ENCODE measurements at places on chromosomes 1 and 21. TPM values are rescaled to one million over a fixed set of nuclear protein-coding genes. Genes with fewer than 3 reads are reported as not detected.

GRCh38 chr1:25743164-25744139 is 56.5 kb upstream of the SELENON start:
- peaks cover 8% of the 10 kb centered on the region for H3K4me1 ChIP-seq
- H3K27ac ChIP-seq: no peak overlapping the region
- H3K4me3 ChIP-seq: no peak overlapping the region
- DNase-seq: peak; percentile 88
- H3K36me3 ChIP-seq: no peaks in the 10 kb centered on the region

GRCh38 chr21:46297338-46298271 is 11.5 kb downstream of the YBEY start:
- H3K4me3 ChIP-seq: peak overlapping the region; percentile 41
- H3K4me1 ChIP-seq: peaks cover 21% of the 10 kb centered on the region
- peak; percentile 60 for DNase-seq
- no peak overlapping the region for H3K27ac ChIP-seq
- H3K36me3 ChIP-seq: no peaks in the 10 kb centered on the region

GRCh38 chr1:166062421-166063070 is 104.3 kb downstream of the FAM78B start:
- no peaks in the 10 kb centered on the region for H3K27me3 ChIP-seq
- H3K27ac ChIP-seq: no peak overlapping the region
- H3K4me1 ChIP-seq: no peaks in the 10 kb centered on the region
- no peak overlapping the region for H3K4me3 ChIP-seq

AMY1C gene
- not detected for polyA plus RNA-seq

DNA sequence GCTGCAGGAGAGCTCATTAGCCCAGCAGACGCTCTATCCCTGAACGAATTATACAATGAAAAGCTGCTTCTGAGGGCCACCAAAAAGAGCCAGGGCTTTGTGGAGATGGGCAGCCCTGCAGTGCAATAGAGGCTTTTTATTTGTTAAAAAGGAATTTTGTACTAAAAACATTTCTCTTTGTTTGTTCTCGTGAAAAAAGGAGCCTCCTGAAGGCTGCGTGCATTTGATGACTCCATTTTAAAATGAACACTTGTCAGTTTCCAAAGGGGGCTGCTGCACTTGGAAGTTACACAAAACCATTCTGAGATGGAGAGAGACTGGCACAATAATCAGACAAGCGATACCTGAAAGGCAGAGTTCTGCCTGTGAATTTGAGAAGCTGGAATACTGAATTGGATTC is 202.8 kb downstream of the NTNG1 start:
- H3K4me3 ChIP-seq: no peak overlapping the region
- no peaks in the 10 kb centered on the region for H3K4me1 ChIP-seq
- DNase-seq: no peak
- H3K27me3 ChIP-seq: no peaks in the 10 kb centered on the region

DNA sequence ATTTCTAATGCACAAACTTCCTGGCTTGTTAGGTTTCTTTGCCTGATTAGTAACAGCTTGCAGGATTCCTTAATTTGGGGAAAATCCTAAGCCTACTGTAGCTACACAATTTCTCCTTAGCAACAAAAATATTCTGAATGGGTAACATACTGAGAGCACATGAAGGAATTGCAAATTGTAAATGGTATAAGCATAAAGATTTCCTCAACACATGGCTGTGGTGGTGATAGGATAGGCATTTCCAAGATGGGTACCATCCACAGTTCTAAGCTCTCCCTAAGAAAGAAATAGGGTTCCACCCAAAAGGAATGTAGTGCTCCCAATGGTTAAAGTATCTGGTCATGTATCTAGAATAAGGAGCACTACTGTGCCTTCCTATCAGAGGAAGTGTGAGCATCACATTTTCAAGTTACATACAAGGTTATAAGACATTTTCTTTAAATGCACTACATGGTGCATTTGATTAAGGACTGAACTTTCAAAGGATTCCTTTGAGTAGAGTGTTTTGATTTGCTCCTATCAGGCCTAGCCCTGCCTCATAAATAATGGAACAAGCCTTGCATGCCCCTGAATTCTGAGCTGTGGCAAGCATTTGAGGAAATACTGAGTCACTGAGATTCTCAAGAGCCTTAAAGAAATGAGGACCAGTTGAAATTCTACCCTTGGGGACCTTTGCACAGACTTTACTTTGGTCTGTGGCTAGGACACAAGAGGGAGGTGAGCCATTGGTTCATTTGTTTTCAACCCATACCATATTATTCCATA is 286.4 kb downstream of the PTBP2 start:
- H3K4me3 ChIP-seq: no peak overlapping the region
- no peaks in the 10 kb centered on the region for H3K27me3 ChIP-seq
- H3K4me1 ChIP-seq: peaks cover 11% of the 10 kb centered on the region
- peak; percentile 15 for DNase-seq
- H3K36me3 ChIP-seq: no peaks in the 10 kb centered on the region

- H3K27me3 ChIP-seq: no peaks in the 10 kb centered on the region
- peak; percentile 70 for DNase-seq
- H3K4me1 ChIP-seq: peaks cover 64% of the 10 kb centered on the region
- H3K4me3 ChIP-seq: no peak overlapping the region
- peak overlapping the region; percentile 51 for H3K27ac ChIP-seq
- no peaks in the 10 kb centered on the region for H3K36me3 ChIP-seq
These were observed 188.0 kb downstream of the RERE start for GRCh38 chr1:8629241-8630091.

PCP4 gene
- not detected for polyA plus RNA-seq

- DNase-seq: no peak
- H3K27ac ChIP-seq: no peak overlapping the region
- H3K4me3 ChIP-seq: no peak overlapping the region
- no peaks in the 10 kb centered on the region for H3K36me3 ChIP-seq
These were observed 246.0 kb downstream of the RYR2 start for GRCh38 chr1:237287876-237288521.

- no peaks in the 10 kb centered on the region for H3K4me1 ChIP-seq
- H3K4me3 ChIP-seq: no peak overlapping the region
- H3K27ac ChIP-seq: no peak overlapping the region
- peak; percentile 6 for DNase-seq
These were observed 12.2 kb upstream of the ACADM start for GRCh38 chr1:75712306-75712705.

GRCh38 chr1:116804736-116805135 is 50.5 kb downstream of the CD2 start:
- peaks cover 15% of the 10 kb centered on the region for H3K27me3 ChIP-seq
- H3K27ac ChIP-seq: no peak overlapping the region
- no peaks in the 10 kb centered on the region for H3K4me1 ChIP-seq
- no peak for DNase-seq
- H3K36me3 ChIP-seq: no peaks in the 10 kb centered on the region

DNA sequence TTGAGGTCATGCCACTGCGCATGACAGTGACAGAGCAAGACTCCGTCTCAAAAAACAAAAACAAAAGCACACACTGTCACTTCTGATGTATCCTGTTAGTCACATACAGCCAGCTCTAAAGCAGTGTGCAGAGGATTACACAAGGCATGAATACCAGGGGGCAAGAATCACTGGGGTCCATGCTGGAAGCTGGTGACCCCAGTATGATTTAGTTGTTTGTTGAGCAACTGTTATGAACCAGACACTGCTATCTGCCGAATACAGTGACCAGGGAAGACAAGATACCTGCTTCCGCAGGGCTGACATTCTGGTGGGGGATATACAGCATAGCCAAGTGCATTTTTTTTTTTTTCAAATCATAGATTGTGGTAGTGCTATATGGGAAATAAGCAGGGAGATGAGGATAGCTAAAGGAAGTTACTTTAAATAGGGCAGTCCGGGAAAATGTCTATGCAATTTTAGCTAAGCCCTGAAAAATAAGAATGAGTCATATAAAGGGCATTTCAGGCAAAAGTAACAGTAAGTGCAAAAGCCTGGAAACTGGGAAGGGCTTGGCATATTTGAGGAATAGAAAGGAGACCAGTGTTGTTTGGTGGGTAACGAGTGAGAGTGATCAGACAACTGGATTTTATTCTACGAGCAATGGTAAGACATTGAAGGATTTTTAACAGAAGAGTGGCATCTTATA is 69.7 kb downstream of the ADSS2 start:
- H3K4me1 ChIP-seq: peaks cover 14% of the 10 kb centered on the region
- peak; percentile 80 for DNase-seq
- H3K36me3 ChIP-seq: no peaks in the 10 kb centered on the region
- H3K4me3 ChIP-seq: peak overlapping the region; percentile 51
- H3K27me3 ChIP-seq: no peaks in the 10 kb centered on the region

GUK1 gene
- 554 TPM for polyA plus RNA-seq

DNA sequence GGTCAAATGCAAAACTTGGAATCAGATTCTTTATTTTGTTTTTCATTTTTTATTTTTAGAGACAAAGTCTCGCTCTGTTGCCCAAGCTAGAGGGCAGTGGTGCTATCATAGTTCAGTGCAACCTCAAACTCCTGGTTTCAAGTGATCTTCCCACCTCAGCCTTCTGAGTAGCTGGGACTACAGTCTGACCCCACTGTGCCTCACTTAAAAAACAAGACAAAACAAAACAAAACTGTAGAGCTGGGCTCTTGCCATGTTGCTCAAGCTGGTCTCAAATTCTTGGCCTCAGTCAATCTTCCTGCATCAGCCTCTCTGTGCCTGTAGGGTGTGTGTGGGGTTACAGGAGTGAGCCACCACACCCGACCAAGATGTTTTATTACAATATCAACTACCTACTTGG is 396.0 kb upstream of the USP24 start:
- H3K27ac ChIP-seq: no peak overlapping the region
- H3K36me3 ChIP-seq: no peaks in the 10 kb centered on the region
- no peaks in the 10 kb centered on the region for H3K27me3 ChIP-seq
- peaks cover 29% of the 10 kb centered on the region for H3K4me1 ChIP-seq
- no peak overlapping the region for H3K4me3 ChIP-seq

DNA sequence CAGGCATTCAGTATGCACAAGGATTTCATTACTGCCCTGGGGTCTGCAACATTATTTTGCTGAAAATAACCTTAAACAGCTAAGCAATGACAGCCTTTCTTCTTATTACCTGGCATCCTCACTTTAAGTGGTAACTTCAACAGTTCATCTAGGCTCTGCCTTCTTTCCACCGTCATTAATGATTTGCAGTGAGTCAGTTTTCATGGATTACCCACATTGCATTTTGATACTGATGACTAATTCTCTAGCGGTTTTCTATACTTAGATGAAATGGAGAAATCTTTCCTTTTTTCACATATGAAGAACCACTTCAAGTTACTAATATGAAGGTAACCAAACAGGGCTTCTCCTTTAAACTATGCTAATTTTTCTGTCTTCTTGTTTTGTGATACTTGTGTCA is 226.9 kb upstream of the TMPRSS15 start:
- DNase-seq: no peak
- H3K36me3 ChIP-seq: no peaks in the 10 kb centered on the region
- H3K4me1 ChIP-seq: no peaks in the 10 kb centered on the region
- no peaks in the 10 kb centered on the region for H3K27me3 ChIP-seq
- no peak overlapping the region for H3K27ac ChIP-seq
- no peak overlapping the region for H3K4me3 ChIP-seq

PAQR6 gene
- 0.81 TPM for polyA plus RNA-seq

GRCh38 chr1:215228193-215228592 is 145.7 kb downstream of the KCNK2 start:
- no peak overlapping the region for H3K27ac ChIP-seq
- no peak for DNase-seq
- peaks cover 24% of the 10 kb centered on the region for H3K36me3 ChIP-seq
- H3K27me3 ChIP-seq: no peaks in the 10 kb centered on the region
- no peaks in the 10 kb centered on the region for H3K4me1 ChIP-seq
- no peak overlapping the region for H3K4me3 ChIP-seq

FCGR2B gene
- polyA plus RNA-seq: not detected

GRCh38 chr1:225834417-225835329 is 24.7 kb downstream of the EPHX1 start:
- DNase-seq: peak; percentile 66
- H3K36me3 ChIP-seq: no peaks in the 10 kb centered on the region
- no peak overlapping the region for H3K27ac ChIP-seq
- H3K4me3 ChIP-seq: no peak overlapping the region
- no peaks in the 10 kb centered on the region for H3K27me3 ChIP-seq

CSRP1 gene
- polyA plus RNA-seq: 529 TPM

DNA sequence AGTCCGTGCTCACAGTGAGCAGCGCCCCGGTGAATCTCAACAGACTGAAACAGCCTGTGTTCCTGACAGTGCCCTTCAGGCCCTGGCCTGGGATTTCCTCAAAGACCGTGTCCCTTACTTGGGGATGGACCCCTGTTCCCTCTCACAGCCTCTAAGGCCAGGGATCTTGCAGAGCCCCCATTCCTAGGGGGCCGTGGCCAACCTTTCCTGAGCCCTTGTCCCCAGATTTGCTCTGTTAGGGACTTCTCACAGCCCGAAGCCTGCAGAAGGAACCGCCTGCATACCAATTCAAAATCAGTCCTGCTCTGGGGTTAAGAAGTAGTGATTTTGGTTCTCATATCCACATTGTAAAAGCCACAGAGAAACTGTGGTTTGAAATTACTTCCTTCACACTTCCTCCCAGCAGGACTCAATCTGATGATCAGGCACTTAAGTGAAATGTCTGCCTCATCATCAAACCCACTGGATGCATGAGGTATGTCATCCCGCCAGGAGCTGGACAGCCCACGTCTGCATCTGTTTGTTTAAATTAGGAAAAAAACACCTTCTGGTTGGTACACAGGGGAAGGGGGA is 14.9 kb downstream of the ABCA4 start:
- no peak overlapping the region for H3K27ac ChIP-seq
- peak; percentile 34 for DNase-seq
- no peak overlapping the region for H3K4me3 ChIP-seq
- no peaks in the 10 kb centered on the region for H3K36me3 ChIP-seq
- no peaks in the 10 kb centered on the region for H3K4me1 ChIP-seq

PRPF38A gene
- 27.3 TPM for polyA plus RNA-seq

DNA sequence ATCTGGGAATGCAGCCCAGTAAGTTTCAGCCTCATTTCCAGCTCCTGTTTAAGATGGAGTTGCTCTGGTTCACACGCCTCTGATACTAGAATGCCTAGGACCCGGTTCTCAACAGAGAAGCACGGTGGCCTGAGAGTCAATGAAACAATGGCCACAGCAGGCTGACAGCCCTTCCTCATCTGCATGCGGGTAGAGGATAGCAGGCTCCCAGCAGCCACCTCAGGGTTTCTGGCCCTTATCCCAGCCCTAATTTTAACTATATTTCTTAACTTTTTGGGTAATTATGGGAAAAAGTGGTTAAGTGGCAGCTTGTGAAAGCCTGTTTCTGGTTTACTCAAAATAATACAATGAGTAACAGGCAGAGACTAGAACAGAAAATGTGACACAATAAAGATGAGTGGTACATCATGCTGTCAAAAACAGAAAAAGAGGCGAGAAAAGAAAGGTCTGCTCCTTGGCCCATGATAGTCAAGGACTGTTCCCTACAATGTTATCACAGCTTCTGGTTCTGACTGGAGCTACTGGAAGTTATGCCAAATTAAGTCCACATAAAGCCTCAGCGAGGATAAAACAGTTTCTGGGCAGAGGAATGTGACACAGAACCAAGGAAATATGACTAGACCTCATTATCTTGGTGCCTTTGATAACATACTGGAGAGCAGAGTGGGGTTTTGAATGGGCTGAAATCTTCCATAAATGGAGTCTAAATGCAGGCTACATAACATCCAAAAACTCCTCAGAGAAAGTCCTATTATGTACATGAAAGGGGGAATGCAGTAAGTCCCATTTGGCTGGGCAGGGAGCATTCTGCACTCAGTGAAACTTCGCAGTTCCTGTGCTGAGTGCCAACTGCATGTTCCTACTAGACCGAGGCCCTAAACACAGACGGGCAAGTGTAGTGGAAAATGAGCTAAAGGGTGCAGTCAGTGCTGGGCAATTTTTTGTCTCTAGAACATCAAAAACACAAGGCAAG is 92.1 kb downstream of the NIBAN1 start:
- H3K4me1 ChIP-seq: peaks cover 29% of the 10 kb centered on the region
- peak overlapping the region; percentile 40 for H3K27ac ChIP-seq
- peak; percentile 66 for DNase-seq
- no peak overlapping the region for H3K4me3 ChIP-seq
- no peaks in the 10 kb centered on the region for H3K27me3 ChIP-seq

Data from GM23248 (cell line).